ENCODE measurements at places on chromosomes 4 and X.

GRCh38 chr4:62865261-62865660, 1544.0 kb downstream of the TECRL start:
- no peak for DNase-seq

- no peak for DNase-seq
Measured at GRCh38 chr4:13525606-13526281, 18.6 kb downstream of the NKX3-2 start.

- DNase-seq: no peak
Measured at GRCh38 chrX:153875391-153876111, 10.4 kb downstream of the L1CAM start.

DNA sequence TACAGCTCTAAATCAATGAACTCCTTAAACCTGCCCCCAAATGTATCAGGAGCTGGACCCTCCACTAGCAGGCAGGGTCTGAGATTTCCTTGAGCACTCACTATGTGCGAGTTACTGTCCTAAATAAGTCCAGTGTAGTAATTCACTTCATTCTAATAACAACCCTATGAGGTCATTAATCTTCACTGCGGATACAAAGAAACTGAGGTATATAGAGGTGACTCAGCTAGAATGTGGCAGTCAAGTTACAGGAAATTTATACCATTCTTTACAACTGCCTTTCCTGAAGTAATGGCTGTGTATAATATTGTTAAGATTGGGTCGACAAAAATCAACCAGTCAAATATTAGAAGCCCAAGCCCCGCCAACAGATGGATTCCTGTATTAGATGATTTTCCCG, 473.9 kb upstream of the FTHL17 start:
- DNase-seq: no peak

GRCh38 chr4:52019936-52020657, at the start of gene LRRC66:
TSS of gene LRRC66 (minus strand) at chr4:52020363. CDS start at chr4:52017613, 2,750 bp downstream.
- no peak for DNase-seq

GRCh38 chr4:186029571-186030398, 39.2 kb upstream of the TLR3 start:
- DNase-seq: no peak

DNA sequence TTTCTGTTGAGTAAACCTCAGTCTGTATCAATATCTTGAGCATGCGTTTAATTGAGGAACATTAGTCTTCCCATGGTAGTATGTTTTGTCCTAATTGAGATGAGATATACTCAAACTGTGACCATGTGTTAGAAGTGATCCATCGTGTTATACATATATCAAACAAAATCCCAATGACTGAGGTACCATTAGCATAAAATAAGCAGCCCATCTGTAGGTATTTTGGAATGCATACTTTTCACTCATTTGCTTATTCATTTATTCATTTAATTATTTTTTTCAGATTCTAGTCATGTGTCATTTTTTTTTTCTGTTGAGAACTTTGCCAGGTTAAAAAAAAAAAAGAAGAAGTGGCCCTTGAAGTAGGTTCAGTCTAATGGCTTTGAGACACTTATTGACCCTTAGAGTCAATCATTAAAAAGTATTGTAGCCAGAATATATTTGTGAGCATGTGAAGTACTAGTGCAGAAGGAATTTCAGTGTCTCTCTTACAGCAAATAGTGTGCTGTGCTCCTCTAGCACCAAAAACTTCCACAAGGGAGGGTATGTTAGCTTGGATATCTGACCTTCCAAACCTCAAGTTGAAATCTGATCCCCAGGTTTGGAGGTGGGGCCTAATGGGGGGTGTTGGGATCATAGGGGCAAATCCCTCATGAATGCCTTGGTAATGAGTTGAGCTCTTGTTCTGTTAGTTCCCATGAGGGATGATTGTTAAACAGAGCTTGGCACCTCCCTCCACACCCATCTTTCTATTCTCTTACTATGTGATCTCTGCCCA, 130.8 kb upstream of the NPY2R start:
- DNase-seq: no peak

DNA sequence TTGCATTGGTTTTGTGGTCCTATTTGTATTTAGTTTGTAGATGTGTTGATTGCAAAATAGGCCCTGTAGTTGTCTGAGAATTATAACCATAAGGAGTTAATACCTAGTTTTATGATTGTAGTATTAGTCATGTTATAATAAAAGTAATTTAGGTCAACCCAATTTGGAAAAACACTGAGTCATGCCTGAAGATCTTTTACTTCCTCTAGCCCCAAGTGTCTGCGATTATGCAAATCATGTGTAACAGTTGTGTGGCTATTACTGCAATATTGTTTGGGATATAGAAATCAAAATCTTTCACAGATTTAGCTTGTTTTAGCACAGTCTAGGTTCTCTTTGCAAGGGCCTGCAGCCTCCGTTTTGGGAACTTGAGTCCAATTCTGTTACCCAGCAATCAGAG, 12.6 kb downstream of the SRD5A3 start:
- no peak for DNase-seq

GRCh38 chrX:129930941-129931410, 25.0 kb downstream of the UTP14A start:
- DNase-seq: no peak

DNA sequence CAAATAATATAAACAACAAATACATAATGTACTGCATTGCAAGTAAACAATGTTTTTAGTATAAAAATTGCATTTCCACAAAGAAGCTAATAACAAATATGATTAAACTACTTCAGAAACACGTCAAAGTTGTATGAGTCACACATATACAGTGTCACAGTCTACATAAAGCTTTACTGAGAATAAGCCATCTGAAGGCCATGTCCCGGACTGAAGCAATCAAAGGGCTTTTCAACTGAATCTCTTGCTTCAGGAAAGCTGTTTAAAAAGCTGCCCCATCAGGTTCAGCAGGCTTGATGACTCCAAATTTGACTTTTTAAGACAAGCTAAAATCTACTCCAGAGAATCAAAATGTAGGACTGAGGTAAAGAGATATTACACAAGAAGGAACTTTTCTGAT, 1476.8 kb downstream of the ADGRL3 start:
- no peak for DNase-seq

GRCh38 chrX:45063319-45064095, 137.2 kb downstream of the DIPK2B start:
- no peak for DNase-seq

DNA sequence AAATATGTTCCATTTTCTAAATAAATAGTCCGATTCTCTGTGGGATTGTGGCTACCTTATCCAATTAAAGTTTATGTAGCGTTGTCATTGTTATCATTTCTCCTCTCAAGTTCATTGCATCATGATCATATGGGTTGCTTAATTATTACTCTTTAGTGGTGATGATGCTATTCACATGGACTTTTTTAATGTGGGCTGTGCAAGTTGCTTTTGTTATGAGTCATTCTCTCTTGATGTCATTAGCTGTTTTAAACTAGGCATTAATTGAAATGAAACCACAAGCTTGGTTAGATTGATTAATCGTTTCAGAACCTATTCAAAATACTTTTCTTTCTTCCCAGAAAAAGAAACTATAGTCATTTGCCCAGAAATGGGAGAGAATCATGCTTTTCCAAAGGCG, 38.2 kb downstream of the NHS start:
- DNase-seq: no peak

- no peak for DNase-seq
Measured at GRCh38 chr4:17275836-17276235, 236.1 kb downstream of the QDPR start.

GRCh38 chr4:147368948-147369347, 111.9 kb upstream of the EDNRA start:
- DNase-seq: no peak

GRCh38 chr4:110175634-110176033, 22.8 kb downstream of the ELOVL6 start:
- DNase-seq: no peak

DNA sequence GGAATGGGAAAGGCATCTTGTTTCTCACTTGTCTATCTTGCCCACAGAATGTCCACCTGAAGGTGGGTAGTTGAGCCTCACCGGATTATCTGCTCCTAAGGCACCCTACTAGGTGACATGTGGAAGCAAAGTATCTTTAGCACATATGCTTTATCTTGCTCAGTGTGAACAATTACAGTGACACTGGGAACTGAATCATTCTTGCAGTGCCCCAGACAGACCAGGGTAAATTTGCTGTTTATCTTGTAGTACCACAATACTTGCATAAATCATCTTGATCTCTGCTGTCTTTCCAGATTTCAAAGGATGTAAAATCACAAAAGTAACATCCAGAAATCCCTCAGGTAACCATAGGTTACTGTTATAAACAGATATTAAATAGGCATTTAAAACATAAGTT, 930.0 kb upstream of the INTU start:
- DNase-seq: no peak
